ENCODE measurements at places on chromosomes 12 and 14. TPM values are rescaled to one million over a fixed set of nuclear protein-coding genes. Genes with fewer than 3 reads are reported as not detected.

DNA sequence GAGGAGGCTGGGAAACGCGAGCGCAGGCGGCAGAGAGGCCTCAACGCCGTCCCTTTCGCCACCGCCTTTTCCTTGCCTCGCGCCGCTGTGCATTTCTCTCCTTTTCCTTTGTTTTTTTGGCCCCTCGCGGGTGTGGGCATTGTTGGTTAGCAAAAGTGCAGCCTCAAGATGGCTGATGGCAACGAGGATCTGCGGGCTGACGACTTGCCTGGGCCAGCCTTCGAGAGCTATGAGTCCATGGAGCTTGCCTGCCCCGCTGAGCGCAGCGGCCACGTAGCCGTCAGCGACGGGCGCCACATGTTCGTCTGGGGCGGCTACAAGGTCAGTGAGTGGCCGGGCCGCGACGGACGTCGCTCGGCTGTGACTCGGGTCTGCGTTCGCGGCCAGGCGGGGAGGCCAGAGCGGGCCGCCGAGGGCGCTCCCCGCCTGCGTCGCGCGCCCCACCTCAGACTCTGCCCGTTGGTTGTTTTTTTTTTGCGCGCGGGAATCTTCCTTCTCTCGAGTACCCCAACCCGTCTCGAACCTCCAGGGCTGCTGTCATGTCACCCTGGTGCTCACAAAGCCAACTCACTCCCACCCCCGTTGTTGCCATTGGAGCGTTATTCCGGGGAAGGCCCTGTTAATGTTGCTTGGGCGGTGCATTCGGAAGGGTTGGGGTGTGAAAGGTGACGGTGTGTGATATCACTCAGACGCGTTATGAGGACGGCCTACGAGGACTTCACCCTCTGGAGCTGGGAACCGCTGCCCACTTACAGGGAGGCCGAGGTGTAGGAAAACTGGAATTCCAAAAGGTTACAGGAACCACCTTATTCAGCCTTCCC, 558 bp downstream of the KLHDC2 start:
- DNase-seq: peak; percentile 54

DNA sequence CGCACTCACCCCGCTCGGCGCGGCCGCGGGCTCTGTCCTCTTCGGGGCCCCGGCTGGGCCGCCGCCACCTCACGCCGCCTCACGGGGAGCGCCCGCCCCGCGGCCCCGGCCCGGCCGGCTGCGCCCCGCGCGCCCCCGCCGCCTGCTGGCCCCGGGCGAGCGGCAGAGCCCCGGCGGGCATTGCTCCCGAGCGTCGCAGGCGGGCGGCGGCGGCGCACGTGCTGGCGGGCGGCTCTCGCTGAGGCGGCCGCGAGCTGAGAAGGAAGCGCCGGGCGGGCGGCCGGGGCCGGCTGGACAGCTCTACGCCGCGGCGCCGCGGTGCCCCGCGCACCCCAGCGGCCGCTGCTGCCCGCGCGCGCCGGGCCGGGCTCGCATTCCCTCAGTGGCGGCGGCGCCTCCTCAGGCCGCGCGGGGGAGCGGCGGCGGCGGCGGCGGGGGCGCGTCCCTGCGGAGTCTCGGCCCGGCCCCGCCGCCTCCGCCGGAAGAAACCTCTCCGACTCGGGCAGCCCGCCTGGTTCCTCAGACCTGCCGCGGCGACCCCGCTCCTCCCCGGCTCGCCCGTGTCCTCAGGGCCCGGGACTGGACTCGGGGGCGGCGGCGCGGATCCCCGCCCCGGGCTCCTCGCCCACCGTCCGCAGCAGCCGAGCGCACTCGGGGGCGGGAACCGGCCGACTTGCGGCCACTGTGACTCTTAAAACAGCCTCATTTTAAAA, at the start of gene PITPNM2:
PITPNM2 (minus strand) TSS at position 347 of the 713 bp plus-strand sequence. CDS start 116,500 bp downstream, outside the sequence.
- peak; percentile 66 for DNase-seq

GRCh38 chr12:5577741-5578140, 145.8 kb downstream of the NTF3 start:
- DNase-seq: no peak

DNA sequence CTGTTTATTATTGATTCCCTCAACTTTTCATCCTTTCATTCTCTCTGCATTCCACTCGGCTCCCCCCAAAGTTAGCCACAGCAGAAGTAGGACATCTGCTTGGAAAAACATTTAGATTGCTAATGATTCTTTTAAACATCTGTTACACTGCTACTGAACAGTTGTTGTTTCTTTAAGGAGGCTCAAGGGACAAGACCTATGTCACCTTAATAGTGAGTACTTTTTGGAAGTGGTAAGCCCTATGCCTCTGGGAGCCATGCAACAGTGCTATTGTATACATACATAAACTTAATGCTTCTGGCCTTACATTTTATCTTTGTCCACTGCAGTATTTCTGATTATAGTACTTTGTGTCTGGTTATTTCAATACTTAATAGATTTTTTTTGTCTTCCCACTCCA, 628.2 kb upstream of the FOXG1 start:
- peak; percentile 34 for DNase-seq

- peak; percentile 62 for DNase-seq
These were observed 4.6 kb upstream of the SELPLG start for GRCh38 chr12:108638141-108638827.

DNA sequence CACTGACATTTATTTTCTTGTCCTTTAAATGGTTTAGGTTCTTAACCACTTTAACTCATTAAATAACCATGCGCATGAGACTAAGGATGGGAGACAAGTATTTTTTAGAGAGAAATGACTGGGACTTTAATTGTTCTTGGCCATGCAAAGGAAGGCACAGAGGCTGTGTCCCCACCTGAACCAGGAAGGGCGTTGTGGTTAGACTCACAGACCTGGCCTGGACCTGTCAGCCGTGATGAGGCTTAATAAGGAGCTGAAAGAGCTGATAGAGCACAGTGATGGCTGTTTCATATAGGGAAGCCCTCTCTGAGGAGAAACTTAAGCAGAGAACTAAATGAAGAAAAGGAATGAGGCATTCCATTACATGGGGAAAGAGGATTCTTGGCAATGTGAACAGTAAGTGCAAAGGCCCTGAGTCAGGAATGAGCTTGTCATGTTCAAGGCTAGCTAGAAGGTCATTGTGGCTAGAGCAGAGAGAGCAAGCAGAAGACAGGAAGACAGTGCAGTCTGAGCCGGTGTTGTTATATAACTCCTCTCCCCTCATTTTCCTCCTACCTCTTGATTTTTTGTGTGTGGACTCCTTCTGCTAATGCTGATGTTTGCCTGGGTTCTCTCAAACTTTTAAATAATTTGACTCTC, 74.4 kb upstream of the ANO4 start:
- no peak for DNase-seq

- no peak for DNase-seq
These were observed 29.4 kb downstream of the CORO1C start for GRCh38 chr12:108701779-108702441.

DDX51 gene
- 17.8 TPM for polyA plus RNA-seq

AVPR1A gene
- polyA plus RNA-seq: 7.6 TPM

DNA sequence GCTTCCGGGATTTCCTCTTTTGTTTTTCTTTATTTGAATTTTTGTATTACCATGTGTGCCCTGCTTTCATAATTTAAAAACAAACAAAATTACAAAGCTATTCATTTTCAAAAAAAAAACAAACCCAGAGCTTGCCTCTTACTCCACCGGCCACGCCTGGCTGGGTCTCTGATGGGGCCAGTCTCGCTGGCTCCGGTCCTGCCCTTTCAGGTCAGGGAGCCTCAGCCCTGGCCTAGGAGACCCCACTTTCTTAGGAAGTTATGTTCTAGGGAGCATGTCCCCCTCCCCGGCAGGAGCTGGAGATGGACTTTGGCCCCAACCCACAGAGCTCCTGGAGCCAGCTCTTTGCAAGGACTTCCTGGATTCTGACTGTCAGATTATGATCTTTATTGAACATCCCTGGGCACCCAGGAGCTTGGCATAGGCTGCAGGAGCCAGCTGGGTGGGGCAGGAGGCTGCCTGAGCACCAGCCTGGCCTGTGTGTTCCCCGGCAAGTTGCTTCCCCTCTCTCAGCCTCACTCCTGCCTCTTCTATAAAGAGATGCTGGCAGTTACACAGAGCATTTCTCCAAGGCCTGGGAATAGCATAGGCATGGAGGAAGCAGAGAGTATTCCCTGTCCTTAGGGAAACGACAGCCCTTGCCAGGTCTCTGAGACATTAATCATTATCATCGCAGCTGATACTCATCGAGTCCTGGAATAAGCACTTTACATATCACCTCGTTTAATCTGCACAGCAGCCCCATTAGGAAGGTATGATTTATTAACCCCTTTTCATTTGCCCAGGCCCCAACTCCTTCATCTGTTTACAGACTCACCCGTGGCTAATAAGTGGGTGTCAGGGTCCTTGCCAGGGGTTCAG, 3.5 kb downstream of the DEGS2 start:
- no peak for DNase-seq

- no peak for DNase-seq
These were observed 199.0 kb downstream of the BCL11B start for GRCh38 chr14:99072956-99073355.

BHLHE41 gene
- 3.7 TPM for polyA plus RNA-seq

GRCh38 chr12:113980537-113981337, 14.6 kb upstream of the RBM19 start:
- peak; percentile 69 for DNase-seq

DNA sequence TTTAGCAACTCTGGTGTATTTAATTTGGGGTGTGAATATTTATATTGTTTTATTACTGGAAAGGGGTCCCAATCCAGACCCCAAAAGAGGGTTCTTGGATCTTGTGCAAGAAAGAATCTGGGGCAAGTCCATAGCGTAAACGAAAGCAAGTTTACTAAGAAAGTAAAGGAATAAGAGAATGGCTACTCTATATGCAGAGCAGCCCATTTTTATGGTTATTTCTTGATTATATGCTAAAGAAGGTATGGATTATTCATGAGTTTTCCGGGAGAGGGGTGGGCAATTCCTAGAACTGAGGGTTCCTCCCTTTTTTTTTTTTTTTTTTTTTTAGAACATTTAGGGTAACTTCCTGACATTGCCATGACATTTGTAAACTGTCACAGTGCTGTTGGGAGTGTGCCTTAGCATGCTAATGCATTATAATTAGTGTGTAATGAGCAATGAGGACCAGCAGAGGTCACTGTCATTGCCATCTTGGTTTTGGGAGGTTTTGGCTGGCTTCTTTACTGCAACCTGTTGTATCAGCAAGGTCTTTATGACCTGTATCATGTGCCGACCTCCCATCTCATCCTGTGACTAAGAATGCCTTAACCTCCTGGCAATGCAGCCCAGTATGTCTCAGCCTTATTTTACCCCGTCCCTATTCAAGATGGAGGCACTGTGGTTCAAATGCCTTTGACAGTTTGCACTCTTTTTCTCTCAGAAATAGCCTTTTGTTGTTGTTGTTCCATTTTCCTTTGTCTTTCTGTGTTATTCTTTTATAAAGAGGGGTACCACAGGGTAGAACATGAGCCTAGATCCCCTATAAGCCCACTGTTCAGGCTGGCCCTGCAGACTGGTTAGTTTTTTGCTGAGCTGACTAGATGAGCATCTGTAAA, 75.5 kb upstream of the DCD start:
- peak; percentile 8 for DNase-seq

DNA sequence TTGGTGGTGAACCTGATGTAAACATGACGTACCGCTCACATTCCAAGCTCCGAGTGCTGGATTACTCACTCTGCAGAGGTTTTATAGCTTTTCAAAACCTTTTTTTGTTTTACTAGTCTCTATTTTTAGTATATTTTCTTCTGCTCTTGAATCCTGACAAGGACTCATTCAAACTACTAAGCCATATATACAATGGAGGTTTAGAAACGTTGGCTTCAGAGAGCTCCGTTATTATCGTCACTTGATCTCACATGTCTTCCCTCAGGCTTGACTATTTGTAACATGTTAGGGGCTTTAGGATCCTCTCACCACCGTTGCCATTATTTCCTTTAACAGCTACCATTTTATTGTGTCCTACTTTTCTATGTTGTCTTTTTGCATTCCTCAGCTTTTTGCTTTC, 1321.5 kb upstream of the FLRT2 start:
- no peak for DNase-seq

DNA sequence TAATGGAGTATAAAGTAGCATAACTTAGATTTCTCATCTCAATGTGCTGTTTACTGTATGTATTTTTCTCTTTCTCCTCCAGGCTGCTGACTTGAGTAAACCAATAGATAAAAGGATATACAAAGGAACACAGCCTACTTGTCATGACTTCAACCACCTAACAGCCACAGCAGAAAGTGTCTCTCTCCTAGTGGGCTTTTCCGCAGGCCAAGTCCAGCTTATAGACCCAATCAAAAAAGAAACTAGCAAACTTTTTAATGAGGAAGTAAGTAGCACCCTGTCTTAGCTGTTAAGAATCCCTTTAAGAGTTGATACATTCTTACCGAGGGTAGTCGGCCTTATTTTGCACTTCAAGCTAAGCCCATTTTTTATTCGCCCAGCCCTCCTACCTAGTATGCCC, 55.2 kb downstream of the WDR20 start:
- DNase-seq: no peak

DNA sequence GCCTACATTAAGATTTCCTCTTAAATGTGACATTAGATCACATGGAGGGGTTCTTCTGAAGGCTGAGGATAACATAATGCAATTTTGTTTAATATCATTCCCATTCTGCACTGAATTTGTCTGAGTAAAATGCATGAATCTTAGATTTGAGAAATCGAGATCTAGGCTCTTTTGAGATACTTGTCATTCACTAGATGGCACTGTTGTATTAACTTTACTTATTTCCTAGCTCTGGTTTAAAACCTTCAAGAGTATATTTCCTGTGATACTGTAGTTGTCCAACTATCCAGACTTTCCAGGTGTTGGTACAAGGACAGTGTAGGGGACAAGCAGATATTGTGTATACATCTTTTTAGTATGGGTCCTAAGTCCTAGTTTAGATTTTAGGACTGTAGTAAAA, 91.7 kb upstream of the SEL1L start:
- peak; percentile 22 for DNase-seq

DENND5B gene
- polyA plus RNA-seq: 23.9 TPM

- no peak for DNase-seq
These were observed 4.7 kb downstream of the RARG start for GRCh38 chr12:53227341-53227740.

- DNase-seq: no peak
These were observed 68.4 kb downstream of the PPM1H start for GRCh38 chr12:62866451-62867082.

DNA sequence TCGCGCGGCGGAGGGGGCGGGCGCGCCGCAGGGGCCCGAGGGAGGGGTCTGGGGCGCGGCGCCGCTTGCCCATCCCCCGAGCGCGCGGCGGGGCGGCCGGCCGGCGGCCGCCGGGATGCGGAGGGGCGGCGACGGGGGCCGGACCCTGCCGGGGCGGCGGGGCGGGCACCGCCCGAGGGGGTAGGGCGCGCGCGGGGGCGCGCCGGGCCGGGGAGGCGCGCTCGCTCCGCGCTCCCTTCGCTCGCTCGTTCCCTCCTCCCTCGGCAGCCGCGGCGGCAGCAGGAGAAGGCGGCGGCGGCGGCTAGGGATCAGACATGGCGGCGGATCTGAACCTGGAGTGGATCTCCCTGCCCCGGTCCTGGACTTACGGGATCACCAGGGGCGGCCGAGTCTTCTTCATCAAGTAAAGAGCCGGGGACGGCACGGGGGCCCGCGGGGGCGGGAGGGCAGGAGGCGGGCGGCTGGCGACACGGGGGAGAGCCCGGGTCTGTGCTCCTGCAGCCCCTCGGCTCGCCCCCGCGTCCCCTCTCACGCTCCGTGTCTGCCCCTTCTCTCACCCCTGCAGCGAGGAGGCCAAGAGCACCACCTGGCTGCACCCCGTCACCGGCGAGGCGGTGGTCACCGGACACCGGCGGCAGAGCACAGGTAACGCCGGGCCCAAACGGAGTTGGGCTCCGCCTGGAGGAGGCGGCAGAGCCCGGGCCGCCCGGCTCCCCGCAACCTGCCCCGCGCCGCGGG, at the start of gene PLEKHA5:
PLEKHA5 (plus strand) TSS at position 248 of the 738 bp plus-strand sequence; CDS start at position 315, 67 bp downstream.
- peak; percentile 88 for DNase-seq

GRCh38 chr12:76108356-76108755, 23.9 kb upstream of the NAP1L1 start:
- no peak for DNase-seq

GRCh38 chr14:22896356-22896755, 13.3 kb downstream of the REM2 start:
- no peak for DNase-seq

Measured in hindlimb muscle (tissue), 1 donor.